ENCODE measurements at places on chromosomes 7 and 10.

DNA sequence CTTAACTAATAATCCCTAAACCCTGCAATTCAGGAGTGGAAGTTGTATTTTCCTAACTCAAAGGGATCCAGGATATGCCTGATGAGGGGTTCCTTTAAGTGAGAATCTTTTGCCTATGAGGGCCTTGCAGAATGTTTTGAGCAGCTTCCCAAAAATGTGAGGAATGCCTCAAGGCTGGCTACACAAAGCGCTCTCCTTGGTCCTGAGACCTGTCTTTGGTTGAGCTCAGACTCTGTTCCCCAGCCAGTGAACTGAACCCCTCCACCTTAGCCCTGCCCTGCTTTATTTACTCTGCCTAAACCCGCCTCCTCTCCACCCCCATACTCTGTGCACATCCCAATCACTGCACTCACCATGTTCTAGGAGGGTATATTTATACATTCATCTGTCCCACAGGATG lies 108.6 kb downstream of the NRCAM start:
- no peak for DNase-seq

GRCh38 chr10:49212783-49213182 lies 24.6 kb upstream of the TMEM273 start:
- DNase-seq, result no peak

DNA sequence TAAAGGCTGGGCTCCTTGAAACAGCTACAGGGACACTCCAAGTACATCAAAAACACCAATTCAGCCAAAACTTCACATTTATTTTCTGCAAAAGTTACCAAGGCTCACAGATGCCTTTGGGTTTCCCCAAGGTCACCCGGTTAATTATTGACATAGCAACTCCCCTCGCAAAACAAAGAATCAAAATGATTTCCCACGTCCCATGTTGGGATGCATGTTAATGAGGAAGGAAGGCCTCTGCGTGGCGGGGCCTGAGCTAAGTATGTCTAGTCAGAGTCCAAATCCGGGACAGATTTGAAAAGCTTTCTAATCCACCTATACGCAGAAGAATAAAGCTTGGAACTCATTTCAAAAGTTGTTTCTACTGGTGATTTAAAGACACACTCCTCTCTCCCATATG lies 535 bp upstream of the TMEM72 start:
- no peak for DNase-seq

DNA sequence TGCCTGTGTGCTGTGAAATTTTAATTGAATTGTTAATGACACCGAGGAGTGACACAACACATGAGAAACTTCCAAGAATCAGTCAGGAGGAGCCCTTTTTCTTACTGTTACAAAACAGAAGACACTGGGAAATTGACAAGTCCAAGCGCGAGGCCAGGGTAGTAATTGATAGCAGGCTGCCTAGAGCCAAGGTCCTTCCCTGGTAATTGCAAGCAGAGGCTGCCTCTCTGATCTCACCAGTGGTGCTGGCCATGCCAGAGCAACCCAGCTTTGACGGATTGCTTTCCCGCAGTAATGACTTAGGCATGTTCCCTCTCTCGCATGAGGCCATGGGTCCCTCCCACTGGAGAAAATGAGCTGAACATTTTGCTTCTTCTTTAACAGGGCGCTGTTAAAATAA lies 111.5 kb downstream of the LRMDA start:
- no peak for DNase-seq

DNA sequence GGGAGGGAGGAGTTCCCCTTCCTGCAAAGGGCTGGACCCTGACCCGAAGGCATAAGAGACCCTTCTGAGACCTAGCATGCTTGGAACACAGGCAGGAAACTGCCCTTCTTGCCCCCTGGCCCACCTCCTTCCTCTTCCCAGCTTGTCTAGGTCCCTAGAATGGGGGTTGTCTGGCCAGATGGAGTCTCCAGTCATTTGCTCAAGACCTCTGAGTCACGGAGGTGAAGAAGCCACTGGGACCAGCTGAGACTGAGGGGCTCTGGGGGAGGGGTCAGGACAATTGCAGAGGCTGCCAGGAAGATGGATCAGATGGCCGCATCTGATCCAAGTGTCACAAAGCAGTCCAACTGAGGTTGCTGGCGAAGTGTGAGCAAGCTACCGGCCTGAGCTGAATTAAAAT lies 46.2 kb downstream of the COL13A1 start:
- DNase-seq, result peak; percentile 38

DNA sequence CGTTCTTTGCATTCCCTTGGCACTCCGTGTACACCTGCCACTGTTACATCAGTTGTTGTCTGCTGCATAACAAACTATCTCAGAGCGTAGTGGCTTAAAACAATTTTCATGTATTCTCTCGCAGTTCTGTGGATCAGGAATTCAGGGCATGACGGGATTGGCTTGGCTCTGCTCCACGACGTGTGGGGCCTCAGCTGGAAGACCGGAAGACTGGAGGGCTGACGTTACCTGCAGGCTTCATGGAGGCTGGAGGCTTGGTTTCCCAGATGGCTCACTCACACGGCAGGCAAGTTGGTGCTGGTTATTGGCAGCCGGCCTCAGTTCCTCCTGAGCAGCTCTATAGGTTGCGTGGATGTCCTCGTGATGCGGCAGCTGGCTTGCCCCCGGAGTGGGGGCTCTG lies 25.5 kb downstream of the NYAP1 start:
- no peak for DNase-seq

GRCh38 chr7:136714062-136714461 lies 154.4 kb upstream of the CHRM2 start:
- DNase-seq, result no peak

DNA sequence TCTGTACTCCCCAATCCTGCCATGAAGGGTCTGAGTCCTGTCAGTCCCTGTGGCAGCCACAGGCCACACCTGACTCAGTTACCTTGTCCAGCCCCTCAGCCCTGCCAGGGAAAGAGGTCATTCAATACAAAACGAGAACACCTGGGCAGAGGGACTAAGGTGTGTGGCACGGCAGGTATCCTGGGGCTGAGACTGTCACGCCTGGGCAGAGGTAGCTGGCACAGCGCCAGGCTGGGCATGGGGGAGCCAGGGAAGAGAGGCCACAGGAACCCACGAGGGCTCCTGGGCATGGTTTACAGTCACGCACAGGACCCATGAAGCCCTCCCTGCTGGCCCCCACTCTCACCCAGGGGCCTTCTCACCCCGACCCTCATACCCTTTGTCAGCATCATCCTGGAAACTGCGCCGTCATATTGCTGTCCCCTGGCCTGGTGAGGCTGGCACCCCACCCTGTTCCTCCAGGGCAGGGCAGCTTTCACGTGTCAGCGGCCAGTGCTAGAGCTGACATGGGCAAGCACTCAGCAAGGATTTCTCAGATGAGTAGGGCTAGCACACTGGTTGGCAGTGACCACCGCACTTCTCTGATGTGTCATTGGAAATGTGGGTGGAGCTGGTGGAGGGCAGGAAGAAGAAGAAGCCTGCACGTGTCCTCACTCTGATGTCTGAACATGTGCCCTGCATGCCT lies 42.7 kb downstream of the LRRC18 start:
- no peak for DNase-seq

- no peak for DNase-seq
Observed at GRCh38 chr10:11595395-11595692, 16.1 kb downstream of the USP6NL start.

- no peak for DNase-seq
Observed at GRCh38 chr10:72625276-72625607, 637 bp downstream of the MICU1 start.

GRCh38 chr10:109894516-109894915 lies 28.8 kb downstream of the XPNPEP1 start:
- DNase-seq, result no peak

- DNase-seq, result no peak
Observed at GRCh38 chr10:90732581-90732980, 125.3 kb downstream of the HTR7 start.

GRCh38 chr10:73965890-73966768 lies 31.8 kb upstream of the VCL start:
- DNase-seq, result peak; percentile 57

DNA sequence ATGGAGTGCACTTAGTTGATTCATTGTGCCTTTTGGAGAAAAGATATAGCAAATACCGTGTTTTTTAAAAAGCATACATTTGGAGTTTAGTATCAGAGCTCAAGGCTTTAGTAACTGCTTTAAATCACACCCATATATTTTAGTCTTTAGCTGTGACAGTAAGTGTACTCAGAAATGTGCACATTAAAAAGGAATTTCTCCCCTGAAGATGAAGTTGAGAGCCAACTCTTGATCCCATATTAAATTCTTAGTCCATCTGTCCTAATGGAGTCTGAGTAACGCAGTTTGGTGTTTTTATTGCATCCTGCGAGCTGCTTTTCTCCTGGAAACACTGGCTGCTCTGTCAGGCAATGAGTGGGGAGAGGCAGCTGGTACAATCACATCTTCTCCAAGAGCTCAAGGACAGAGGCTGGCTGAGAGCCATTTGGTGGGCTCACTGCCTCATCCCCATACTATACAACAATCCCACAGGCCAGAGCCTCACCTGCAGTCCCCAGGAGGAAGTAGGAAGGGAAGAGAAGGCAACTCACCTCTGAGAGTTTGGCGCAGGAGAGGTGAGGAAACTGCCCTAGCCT lies 473.6 kb upstream of the C7orf33 start:
- DNase-seq, result no peak

DNA sequence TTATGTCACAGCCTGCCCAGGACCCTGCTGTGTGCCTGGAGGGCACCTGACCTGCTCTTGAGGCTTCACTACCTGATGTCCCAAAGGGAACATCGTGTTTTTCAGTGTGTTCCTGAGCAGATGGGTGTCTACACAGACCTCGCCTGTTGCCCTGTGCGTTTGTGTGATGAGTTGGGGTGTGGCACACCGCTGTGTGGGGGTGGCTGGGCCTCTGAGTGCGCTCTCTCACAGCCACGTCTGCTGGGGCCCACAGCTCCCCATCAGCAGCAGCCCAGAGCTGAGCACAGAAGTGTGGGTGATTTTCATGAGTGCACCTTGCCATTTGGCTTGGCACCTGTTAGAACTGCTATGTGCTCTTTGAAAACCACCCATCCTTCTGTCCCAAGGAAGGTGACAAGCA lies 121.5 kb downstream of the NKX6-2 start:
- no peak for DNase-seq

- DNase-seq, result no peak
Observed at GRCh38 chr10:86305521-86305920, 61.1 kb downstream of the GRID1 start.

- no peak for DNase-seq
Observed at GRCh38 chr10:85036661-85037060, 708.3 kb downstream of the CCSER2 start.

DNA sequence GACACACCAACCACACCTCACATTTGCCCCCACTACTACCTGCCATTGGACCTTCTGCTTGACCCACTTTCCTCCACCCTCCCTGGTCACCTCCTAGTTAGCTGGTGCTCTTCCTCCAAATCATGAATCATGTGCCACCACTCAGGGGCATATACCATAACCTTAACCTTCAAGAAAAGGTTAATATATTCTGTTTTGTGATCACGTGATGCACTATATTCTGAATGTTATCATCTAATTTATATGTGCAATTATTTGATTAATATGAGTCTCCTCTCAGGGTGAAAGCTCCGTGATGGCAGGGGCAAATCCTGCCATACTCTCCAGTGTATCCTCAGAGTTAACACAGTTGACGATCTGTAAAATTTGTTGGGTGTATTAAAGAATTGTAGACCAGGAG lies 635.5 kb downstream of the XPNPEP1 start:
- DNase-seq, result no peak

DNA sequence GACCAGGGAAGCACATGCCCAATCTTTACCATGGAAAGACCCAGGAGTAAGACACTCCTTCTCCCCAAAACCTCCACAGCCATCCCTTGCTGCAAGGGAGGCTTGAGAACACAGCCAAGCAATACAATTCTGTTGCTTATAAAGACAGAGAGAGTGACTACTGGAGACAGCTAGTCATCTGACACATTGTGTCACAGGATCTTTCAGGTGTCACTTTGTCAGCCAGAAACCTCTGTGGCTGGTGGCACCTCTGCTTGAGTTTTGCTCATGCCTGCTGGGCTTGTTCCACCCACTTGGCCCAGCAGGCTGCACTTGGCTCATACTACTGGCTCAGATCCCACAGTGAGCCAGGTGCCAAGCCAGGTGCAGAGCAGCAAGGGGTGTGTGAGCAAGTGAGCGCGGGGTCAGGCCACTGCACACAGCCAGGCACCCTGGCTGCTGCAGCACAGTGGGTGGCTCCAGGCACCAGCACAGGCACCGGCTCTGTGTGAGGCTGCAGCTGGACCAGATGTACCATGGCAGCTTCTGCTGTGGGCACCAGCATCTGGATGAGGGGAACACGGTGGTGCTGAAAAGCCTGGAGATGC lies 12.4 kb upstream of the PRLHR start:
- no peak for DNase-seq

- no peak for DNase-seq
Observed at GRCh38 chr7:90736316-90736715, 140.2 kb downstream of the CDK14 start.

DNA sequence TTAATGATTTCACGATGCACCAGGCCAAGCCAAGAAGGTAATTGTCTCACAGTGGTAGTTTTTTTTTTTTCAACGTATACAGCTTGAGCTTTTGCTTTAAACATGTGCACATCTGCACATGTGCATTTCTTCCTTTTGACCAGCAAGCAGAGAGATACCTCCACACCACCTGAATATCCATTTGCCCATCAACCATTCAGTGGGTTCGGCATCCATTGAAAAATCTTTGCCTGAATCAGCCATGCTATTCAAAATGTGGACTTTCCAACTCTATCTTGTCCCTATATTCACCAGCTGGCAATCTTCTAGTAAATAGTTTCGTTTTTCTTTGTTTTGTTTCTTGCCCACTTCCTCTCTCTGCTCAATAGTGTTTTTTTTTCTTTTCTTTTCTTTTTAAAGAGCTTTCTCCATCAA lies 7.7 kb upstream of the TRA2A start:
- no peak for DNase-seq

DNA sequence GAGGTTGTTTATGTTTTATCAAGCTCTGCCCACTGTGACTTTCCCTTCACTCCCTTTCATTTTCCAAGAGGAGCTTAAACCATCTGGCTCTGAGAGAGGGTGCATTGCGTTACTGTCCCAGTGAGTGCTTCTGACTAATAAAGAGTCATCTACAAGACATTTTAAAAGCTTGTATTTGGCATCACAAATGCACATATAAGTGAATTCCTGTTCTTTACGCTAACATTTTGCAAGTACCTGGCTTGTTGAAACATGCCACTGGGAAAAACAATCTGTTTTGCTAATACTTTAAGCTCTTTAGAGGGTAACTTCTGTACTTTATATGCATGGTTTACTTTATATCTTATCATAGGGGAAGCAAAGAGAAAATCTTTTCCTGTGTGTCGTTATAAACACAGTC lies 534.6 kb upstream of the POM121L12 start:
- DNase-seq, result no peak

- no peak for DNase-seq
Observed at GRCh38 chr7:158710651-158711102, 6.1 kb upstream of the NCAPG2 start.

DNA sequence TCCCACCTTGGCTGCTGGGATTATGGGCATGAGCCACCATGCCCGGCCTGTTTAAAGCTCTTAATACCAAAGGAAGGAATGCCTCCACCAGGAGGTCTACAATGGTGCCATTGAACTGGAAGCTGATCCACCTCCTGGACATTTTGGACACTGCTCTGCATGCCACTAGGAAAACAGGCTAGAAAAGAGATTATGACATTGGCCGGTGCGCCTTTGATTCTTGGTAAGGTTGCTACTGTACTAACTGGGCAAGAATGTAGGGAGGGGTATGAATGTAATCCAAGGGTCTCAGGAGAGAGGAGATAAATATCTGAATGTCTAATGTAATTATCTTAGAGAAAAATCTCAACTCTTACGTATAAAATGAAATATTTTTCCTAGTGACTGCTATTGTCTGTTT lies 21.7 kb upstream of the TSGA13 start:
- DNase-seq, result no peak

- DNase-seq, result no peak
Observed at GRCh38 chr7:88239852-88240251, 20.0 kb upstream of the SRI start.

Measured in NCI-H526 (cell line).